Fibroblast of skin of back (primary cell): ENCODE measurements at places on chromosomes 1 and 21.

DNA sequence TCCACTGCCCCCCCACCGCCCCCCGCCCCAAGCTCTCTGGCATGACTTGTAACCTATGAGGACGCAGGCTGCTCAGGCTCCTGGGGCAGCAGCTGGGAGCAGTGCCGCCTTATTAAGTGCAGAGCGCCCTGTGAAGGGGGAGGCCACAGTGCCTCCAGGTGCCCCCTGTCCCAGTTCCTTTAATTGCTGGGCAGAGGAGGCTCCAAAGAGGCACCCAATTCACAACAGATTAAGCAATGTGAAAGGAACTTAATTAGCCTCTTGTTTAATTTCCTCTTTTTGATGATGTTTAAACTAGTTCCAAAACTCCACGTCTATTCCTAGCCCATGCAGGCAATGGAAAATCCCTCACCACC is 3.0 kb downstream of the RXFP4 start:
- no peak for DNase-seq

DNA sequence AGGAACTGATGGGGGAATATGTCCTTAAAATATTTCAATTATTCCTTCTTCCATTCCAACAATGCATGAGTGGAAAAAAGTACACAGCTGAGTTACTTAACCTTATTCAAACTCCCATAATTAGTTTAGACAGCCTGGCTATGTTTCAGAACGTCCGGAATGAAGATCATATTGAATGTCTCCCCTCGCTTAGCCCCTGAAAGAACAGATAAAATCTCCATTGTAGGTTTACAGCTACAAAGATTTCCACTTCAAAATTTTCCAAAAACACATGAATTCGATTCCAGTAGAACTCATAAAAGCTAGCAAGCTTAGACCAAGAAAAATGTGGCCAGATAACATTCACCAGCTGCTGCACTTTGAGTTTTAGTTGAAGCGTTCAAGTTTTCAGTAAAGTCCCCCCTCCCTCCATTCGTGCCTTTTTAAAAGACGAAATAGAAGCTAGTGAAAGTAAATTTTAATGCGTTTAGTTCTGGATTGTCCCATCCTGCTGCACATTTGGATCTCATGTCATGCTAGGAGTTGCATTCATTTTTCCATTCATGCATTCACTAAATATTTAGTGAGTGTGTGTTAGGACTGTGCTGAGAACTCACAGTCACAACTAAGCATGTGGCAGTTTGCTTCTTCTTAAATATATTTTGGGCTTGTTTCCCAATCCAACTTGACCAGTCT is 29.4 kb upstream of the SSX2IP start:
- DNase-seq = peak; percentile 10

DNA sequence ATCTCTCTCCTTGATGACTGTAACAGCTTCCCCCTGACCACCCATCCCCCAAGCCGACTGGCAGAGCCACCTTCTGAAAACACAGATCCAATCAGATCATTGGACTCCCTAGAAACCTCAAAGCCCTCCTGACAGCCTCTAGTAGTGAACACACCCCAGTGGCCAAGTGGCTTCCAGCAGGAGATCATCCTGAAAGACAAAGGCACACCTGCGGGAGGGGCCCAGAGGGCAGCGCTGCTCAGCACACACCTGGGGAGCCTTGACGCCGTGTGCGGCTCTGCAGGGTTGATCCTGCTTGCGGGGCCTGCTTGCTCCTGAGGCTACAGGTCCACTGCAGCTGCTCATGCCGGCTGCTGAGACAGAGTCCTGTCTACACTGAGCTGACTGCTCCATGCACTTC is 41.5 kb downstream of the SLC66A1 start:
- no peak for DNase-seq

DNA sequence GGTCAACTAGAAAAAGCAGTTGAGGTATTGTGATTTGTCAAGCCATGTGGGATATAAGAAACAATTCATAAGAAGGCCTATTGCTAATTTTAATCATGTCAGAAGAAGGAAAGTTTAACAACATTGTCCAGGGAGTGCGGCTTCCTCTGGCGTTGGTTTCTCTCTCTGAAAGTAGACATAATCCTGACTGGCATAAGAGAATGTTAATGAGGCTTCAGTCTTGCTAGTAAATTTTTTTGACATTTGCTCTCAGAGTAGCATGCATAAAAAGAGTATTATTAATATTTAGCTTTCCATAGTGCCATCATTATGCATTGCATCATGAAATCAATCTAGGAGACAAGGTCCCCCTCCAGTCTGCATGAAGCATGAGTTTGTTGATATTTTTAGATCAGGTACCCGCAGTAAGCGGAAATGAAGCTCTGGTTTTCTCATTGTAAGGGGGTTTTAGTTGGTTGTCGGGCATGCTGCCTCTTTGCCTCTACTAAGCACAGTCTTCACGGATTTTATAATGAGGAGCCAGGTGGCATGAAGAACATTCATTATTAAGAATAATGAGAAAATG is 12.8 kb upstream of the PRDM2 start:
- DNase-seq = no peak

- peak; percentile 73 for DNase-seq
Measured at GRCh38 chr1:216600730-216601609, 122.3 kb downstream of the ESRRG start.

DNA sequence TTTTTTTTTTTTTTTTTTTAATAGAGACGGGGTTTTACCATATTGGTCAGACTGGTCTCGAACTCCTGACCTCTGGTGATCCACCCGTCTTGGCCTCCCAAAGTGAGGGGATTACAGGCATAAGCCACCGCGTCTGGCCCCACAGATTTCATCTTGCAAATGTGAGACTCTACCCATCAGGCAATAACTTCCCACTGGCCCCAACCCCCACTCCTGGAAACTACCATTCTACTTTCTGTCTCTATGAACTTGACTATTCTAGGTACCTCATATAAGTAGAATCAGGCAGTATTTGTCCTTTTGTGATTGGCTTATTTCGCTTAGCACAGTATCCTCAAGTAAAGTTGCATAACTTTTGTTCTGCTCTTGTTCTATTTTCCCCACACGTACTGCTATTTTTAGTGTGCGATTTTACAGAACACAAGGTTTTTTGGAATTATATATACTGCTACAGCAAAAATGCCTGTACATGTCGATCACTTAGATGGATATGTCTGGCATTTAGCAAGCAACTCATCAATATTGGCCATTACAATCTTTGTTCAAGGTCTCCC is 40.2 kb downstream of the ECE1 start:
- DNase-seq = no peak

GRCh38 chr1:53311702-53312305 is 16.1 kb downstream of the LRP8 start:
- no peak for DNase-seq

DNA sequence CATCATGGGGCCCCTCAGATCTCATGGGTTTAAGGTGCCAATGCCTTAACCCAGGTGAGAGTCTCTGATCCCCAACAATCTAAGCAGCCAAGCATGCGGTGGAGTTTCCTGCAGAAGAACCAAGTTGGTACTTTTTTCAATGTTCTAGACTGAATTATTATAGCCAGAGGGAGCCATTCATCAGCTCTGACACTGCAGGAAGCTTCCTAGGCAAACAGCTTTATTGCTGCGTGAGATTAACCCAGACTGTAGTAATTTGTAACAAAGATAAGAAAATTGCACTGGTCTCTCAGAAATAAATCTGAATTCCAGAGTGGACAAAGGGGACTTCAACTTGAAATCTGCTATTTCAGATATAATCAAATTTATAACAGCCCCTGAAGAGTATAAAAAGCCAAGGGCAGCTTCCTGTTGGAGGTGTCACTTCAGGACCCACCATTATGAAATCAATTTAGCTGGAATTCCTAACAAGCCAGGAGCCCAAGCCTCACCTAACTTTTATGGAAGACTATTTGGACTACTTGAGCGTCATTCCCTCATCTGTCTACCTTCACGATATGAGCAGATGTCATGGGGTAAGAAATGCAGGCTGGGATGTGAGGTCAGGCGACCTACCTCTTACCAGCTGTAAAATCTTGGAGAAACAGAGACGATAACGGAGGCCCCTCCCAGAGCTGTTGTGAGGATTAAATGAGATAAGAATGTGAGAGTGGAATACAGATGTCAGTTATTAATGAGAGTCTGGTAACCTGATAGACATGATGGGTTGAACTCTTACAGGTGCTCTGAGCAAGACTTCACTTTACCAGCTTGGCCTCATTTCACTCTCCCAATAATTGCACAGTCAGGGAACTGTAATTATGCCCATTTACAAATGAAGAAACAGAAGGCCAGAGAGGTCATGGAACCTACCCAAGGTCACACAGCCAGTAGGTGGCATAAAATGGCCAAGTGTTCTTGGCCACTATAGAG is 135.1 kb downstream of the RRAGC start:
- DNase-seq = no peak

DNA sequence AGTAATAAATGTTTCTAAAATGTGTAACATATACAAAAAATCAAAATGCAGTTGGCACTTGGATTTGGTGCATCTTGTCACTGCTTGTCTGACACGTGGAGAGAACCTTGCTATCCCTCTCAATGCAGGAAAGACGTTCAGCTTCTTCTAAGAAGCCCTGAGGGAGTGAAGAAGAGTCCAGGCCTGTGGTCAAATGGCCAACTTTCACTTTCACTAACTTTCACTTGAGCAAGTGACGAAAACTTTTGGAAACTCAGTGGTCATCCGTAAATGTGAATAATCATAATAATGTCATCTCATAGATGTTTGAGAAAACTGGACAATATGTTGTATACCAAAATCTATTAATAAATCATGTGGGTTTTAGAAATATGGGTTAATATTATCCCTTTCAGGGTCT is 61.9 kb downstream of the ERG start:
- DNase-seq = no peak

DNA sequence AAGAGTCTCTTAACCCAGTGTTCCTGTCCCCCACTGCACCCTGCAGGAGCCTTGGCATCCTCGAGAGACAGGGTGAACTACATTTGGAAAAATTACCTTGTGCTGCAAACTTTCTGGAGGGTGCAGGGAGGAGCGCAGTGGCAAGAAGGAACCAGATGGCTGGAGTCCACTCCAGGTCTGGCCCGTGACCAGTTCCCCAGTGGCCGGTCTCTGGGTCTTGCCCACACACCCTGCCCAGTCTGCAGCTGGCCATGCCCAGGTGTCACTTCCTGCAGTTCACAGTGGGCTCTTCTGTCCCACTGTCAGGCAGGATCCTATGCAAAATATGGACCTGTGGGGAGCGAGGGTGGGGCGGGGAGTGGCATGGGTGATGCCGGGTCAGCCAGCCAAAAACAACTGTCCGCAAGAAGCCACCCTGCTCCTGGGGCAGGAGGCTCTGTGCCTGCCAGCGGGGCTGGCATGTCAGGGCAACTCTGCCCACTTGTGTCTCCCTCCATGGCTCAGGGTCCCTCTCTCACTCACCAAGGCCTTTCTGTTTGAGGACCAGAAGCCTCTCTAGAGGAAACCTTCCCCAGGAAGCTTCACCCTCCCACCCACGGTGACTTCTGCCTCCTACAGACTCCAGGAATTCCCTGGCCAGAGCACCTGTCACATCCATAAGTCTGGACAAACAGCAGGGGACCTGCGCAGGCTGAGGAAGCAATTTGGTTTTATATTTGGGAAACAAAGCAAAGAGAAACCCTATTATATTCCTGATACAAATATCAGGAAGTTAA is 55.6 kb downstream of the KIF21B start:
- DNase-seq = no peak

DNA sequence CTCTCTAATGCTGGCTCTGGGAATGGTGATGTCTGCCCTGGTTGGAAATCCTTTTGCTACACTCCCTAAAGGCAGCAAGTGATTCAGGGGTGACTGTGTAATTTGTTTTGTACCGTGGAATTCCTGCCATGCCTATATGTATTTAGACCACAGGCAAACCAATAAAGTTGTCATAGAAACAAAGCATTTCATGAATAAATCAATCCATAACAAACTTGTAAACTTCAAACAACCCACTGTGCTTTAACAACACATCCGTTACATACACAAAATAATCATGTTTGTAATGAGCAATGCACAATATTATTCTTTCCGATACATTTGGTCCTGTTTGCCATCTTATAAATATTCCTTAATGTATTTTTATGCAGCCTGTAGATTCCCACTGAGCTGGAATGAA is 330.3 kb upstream of the SNX7 start:
- peak; percentile 70 for DNase-seq

DNA sequence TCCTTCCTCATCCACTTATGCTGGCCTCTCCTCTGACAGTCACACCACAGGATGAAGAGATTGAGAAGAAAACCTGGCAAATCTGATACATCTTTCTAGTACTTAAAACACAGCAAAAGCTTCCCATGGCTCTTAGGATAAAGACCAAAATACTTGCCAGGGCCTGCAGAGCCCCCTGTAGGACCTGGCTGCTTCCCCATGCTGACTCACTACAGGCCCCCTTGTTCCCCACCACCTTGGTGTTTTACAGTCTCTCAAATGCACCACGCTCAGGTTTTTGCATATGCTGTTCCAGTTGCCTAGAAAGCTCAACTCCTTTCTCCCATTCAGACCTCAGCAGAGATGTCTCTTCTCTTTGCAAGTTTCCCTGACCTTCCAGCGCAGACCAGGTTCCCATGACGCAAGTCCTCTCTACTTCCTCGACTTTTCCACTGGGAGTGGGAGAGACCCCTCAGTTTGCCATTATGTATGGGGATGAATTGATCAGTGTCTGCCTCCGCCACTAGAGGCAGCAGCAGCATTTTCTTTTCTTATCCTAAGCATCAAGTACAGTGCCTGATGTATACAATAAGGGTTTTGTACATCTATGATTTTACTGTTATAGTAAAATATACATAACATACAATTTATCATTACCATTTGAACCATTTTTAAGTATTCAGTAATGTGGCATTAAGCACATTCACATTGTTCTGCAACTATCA is 113.8 kb upstream of the C8B start:
- no peak for DNase-seq

DNA sequence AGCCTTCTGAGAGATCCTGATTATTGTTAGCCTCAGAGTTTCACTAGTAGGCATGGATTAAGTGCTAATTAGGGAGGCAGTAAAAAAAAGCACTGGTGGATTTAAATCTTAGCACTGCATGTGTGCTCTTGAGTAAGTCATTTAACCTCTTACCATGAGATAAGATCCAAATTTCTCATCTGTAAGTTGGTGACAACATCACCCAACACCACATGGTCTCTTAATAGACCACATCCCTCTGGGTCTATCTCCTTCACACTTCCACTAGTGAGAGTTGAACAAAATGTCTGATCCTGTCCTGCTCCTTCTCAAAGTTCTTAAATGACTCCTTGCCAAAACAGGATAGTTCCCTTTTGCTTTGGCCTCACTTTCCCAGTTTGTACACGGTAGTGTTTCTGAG is 29.5 kb upstream of the DMRTA2 start:
- no peak for DNase-seq

- no peak for DNase-seq
Measured at GRCh38 chr1:196684476-196684875, 32.6 kb downstream of the CFH start.

GRCh38 chr1:20850021-20850420 is 62.9 kb upstream of the HP1BP3 start:
- no peak for DNase-seq

DNA sequence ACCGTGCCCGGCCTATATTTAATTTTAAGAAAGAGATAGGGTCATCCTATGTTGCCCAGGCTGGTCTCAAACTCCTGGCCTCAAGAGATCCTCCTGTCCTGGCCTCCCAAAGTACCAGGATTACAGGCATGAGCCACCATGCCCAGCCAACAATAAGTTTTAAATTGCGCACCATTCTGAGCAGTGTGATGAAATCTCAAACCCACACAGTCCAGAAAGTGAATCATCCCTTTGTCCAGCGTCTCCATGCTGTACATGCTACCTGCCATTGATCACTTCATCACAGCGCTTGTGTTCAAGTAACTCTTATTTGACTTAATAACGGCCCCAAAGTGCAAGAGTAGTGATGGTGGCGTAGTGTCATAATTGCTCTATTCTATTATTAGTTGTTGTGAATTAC is 75.4 kb downstream of the APP start:
- no peak for DNase-seq

- DNase-seq = peak; percentile 92
Measured at GRCh38 chr1:240234485-240235210, 143.0 kb downstream of the FMN2 start.
